SJCRH30 (cell line): ENCODE measurements at places on chromosomes 2 and 18.

DNA sequence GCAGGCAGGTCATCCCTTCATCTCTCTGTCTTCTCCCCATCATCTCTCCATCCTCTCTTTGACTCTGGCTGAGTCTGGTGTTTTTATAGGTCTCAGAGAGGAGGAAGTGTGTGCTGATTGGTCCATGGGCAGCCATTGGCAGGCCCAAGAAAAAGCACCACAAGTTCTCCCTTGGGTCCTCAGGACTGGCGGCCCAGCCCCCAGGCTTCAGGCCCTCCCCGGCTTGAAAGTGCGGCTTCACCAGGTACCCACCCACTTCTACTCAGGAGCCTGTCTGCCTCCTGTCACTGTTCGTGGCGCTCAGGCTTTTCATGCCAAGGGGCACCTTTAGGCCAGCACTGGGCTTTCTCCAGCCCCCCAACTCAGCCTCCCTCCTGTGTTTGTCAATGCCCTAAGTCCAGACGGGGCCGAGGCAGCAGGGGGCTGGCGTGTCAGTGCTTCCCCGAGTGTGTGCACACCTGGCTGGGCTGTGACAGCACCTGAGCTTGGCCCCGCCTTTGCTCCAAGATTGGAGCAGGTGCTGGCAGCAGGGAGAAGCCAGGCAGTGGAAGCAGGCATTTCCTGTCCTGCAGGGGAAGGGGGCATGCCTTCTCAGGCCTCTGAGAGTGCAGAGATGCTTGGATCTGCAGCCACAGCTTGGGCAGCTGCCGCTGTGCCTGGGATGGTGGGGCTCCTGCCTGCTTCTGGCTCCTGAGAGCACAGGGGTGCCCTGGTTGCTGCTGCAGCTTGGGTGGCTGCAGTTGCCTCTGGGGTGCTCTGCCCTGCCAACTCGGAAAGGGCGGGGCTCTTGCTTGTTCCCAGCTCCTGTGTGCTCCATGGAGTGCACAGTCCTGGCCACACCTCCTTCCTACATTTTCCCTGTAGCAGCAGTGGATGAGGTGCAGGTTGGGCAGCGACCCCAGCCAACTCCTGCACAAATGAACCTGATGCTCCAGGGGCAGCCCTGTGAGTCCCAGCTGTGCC lies 34.1 kb downstream of the FBXO48 start:
- DNase-seq, result no peak
- no peaks in the 10 kb centered on the region for H3K4me1 ChIP-seq
- H3K4me3 ChIP-seq, result no peak overlapping the region
- no peaks in the 10 kb centered on the region for H3K36me3 ChIP-seq

GRCh38 chr2:207091928-207092327 lies 73.8 kb downstream of the KLF7 start:
- no peaks in the 10 kb centered on the region for H3K27me3 ChIP-seq
- H3K4me3 ChIP-seq, result no peak overlapping the region
- no peaks in the 10 kb centered on the region; the same call in 1 of the 2 replicates for H3K4me1 ChIP-seq
- no peaks in the 10 kb centered on the region for H3K36me3 ChIP-seq
- H3K27ac ChIP-seq, result no peak overlapping the region

- H3K36me3 ChIP-seq, result peaks cover 38% of the 10 kb centered on the region
- H3K27me3 ChIP-seq, result no peaks in the 10 kb centered on the region
- no peak overlapping the region for H3K27ac ChIP-seq
- no peak overlapping the region for H3K4me3 ChIP-seq
Observed at GRCh38 chr2:127514485-127514884, 11.8 kb downstream of the IWS1 start.

DNA sequence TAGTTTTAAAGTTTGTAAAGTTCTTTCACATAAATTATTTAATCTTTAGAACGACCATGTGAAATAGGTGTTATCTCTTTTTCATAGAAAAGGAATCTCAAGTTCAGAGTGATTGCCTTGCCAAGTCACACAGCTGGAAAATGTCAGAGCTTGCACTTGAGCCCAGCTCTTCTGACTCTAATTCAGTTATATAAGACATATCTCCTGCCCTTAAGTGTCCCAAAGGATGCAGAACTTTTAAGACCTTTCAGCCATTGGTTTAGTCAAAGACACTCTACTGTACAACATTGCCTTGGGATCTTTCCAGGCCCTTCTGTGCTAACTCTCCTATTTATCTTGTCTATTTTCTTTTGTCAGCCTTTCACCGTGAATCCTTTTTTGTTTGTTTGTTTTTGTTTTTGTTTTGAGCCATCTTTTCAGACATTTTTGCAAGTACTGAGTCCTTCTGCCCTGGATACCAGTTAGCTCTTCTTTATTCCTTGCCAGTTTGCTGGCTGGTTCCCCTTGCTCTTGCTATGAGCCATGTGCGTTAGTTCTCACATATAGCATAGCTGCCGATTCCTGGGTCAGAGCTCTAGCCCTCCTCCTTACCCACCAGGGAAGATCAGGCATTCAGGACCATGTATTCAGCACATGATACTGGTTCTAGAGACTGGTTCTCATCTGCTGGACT lies 160.0 kb upstream of the MYO3B start:
- no peak overlapping the region for H3K27ac ChIP-seq
- no peaks in the 10 kb centered on the region for H3K4me1 ChIP-seq
- peaks cover 10% of the 10 kb centered on the region for H3K36me3 ChIP-seq
- H3K27me3 ChIP-seq, result no peaks in the 10 kb centered on the region
- DNase-seq, result no peak

DNA sequence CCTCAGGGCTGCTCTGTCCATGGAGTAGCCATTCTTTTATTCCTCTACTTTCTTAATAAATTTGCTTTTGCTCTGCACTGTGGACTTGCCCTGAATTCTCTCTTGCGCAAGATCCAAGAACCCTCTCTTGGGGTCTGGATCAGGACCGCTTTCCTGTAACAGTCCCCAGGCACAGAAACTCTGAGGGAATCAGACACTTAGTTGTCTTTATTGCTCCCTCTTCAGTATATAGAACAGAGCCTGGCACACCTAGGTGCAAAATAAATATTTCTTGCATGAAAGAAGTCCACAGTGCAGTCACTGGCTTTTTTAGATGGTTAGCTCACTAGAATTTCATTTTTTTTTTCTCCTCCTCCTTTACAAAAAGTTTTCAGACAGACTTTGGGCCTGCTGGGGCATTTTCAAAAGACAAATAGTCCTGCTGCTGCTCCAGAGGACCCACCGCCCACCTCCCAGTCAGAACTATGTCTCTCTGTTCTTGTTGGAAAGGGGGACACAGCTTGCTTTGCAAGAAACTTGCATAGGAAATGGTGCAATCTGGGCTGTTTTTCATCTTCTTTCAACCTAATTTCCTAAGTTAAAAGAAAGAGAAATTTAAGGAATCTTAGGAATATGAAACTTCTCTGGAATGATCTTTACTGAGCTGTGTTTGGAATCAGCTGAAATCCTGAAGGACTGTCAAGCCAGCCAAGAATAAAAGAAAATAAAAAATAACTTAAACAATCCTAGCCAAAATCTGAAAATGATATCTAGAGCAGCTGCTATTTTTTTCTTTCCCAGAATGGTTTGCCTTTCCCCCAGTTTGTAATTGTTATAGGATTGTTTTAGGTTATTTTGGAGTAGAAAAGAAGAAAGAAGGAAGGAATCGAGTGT lies 31.7 kb upstream of the MAP4K3 start:
- H3K27me3 ChIP-seq, result no peaks in the 10 kb centered on the region
- no peak for DNase-seq

GRCh38 chr2:199869653-199870052 lies 18.7 kb upstream of the FTCDNL1 start:
- H3K27ac ChIP-seq, result no peak overlapping the region
- H3K27me3 ChIP-seq, result no peaks in the 10 kb centered on the region
- no peaks in the 10 kb centered on the region for H3K36me3 ChIP-seq
- H3K4me3 ChIP-seq, result no peak overlapping the region
- no peaks in the 10 kb centered on the region for H3K4me1 ChIP-seq

DNA sequence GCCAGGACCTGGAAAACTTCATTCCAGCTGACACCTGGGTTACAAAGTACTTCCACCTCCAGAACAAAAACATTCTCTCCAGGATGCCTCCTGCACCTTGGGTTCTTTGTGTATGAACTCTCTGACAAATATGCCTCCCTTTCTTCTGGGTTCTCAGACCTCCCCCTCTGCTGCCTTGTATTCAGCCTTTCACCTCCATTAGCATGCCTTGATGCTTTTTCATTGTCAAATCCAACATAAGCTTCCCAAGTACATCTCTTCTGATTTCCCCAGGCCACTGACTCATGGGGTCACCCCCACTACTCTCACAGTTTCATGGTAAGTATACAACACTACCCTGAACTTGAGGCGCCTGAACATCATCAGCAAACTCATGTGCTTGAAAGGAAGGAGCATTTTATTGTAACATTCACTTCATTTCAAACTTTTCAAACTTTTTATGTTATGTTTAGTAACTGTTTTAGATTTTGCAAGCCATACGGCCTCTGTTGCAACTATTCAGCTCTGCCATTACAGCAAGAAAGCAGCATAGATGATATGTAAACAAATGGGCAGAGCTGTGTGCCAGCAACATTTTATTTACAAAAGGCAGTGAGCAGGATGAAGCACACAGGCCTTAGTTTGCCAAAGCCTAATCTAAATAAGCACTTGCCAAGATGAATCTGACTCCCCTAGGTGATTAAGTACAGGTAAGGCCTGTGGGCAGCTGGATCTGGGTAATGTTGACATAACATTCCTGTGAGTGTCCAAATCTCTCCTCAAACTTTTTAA lies 32.5 kb upstream of the MRPS9 start:
- no peaks in the 10 kb centered on the region for H3K36me3 ChIP-seq
- H3K4me3 ChIP-seq, result no peak overlapping the region
- no peak for DNase-seq
- no peaks in the 10 kb centered on the region for H3K4me1 ChIP-seq
- no peak overlapping the region for H3K27ac ChIP-seq
- H3K27me3 ChIP-seq, result no peaks in the 10 kb centered on the region
